Type B pancreatic cell (in vitro differentiated cells): ENCODE measurements at places on chromosomes 7 and 10. TPM values are rescaled to one million over a fixed set of nuclear protein-coding genes. Genes with fewer than 3 reads are reported as not detected.
A peak's percentile ranks its signal among the peaks of the same experiment; 100 is the strongest.

Gene FAM171A1
- 28.6 and 49.3 TPM in 2 replicates for total RNA-seq

DNA sequence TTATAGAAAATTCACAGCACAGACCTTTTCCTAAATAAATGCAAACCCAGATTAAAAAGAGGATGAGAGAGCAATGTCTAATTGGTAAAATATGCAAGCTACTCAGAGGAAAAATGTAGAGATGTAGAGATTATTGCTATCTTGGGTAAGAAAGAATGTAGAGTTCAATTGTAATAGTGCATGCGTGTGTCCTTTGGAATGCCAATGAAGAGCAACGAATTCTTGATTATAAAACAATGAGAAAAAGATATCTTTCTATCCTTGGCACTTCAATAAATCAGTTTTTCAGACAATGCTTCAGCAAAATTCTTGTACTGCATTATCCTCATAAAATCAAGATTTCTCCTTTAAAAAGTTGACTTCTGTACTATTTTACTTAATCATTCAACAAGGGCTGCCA is 50.9 kb downstream of the SEMA3D start:
- DNase-seq = no peak

GRCh38 chr10:21860718-21861117 is 142.8 kb downstream of the DNAJC1 start:
- no peak for DNase-seq

DNA sequence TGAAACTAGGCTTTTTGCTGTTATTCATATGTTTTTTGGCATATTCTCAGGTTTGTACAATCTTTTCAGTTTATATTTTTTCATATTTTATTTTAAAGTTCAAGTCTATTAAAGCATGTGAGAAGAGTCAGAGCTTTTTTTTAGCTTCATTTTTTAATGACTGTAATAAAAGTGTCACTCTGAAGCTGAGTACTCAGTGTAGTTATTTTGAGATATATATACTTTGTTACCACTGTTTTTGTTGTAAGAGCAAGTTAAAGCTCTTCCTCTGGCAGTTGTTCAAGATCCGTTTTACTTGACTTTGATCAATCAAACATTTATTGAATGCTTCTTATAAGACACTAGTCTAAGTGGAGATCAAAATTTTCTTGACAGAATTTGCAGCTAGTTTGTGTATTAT is 37.5 kb downstream of the CASD1 start:
- DNase-seq = no peak

DNA sequence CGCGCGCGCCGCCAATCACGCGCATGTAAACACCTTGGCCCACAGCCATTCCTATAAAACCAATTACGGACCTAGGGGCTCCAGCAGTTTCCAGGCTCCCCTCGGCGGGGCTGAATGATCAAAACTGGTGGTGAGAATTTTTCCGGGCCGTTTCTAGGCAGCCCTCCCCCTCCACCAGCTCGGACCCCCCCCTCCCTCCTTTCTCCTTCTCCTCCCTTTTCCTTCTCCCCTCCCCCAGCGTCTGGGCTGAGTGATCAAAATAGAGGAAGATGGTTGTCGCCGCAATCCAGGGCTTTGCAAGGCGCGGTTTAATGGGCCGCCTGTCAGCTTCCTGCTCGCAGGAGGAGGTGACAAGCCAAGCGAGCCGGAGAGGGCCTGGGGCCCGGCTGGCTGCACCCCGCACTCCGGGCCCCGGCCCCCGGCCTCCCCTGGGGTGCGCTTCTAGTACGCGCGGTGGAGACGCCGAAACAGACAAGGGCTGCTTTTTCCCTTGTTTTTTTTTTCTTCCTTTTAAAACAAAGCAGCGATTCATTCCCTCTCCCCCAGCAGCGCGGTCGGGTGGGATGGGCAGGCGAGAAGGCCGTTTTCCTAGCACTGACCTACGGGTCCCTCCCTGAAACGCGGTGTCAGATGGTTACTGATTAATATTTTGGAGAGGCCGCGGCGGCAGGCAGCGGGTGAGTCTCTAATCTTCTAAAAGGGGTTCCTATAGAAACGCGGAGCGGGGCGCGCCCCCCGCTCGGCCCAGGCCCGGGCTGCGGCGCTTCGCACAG is 528 bp upstream of the TNRC18 start:
- DNase-seq = peak; percentile 95

DNA sequence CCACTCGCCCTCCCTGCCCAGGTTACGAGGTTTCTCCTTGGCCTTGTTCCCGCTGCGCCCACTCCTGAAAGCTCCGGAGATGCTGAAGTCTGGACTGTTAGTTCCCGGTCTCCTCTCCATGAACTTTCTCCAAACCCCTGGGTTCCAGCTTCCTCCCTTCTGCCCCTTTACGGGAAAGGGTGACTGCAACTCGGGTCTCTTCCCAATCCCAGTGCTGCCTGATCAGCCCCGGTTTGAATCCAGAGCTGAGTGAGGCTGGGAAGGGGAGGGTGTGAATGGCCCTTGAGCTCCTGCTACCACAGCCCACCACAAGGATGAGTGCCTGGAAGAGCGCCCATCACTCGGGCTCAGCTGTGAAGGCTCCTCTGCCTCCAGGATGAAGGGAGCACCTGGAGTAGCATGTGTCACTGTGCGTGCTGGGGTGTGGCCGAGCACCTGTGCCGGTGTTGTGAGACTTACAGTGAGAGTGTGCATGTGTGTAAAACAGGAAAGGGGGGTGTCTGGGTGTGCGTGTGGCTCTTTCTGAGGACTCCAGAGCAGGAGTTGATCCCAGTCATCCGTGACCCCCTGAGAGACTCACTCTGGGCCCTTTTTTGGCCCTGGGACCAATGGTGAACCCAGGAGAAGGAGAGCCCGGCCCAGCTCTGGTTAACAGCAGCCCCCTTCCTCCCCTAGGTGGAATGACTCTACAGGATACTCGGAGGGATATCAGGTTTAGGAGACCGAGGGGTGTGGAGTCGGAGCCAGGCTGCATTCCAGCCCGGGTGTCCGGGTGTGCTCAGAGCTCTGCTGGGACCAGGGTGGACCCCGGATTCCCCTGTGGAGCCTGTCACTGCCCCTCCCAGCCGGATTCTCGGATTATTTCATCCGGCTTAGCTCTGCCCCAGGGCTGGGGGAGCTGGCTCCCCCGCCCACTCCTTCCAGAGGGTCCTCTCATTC is 1.1 kb upstream of the ZNF467 start:
- DNase-seq = no peak

DNA sequence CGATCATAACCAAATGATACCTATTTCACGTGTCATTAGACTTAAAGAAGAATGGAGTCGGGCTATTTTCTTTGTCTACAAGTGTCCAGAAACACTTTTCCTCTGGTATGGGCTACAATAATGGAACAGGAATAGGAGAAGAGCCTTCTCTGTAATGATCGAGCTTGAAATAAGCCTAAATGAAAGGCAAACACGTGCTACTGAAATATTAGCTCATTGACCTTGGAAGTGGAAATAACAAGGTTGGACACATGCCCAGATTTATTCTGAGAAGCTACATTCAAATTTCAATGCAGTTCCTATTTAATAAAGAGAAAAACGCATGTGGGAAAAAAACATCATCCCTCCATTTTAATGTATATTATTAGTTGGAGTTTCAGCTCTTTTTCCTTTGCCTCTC is 254.7 kb upstream of the PTER start:
- no peak for DNase-seq

GRCh38 chr7:105473163-105473562 is 48.9 kb downstream of the PUS7 start:
- DNase-seq = no peak
